ENCODE measurements at places on chromosomes 1 and 21. TPM values are rescaled to one million over a fixed set of nuclear protein-coding genes. Genes with fewer than 3 reads are reported as not detected.

GRCh38 chr1:8455700-8456307, 137.9 kb downstream of the SLC45A1 start:
- no peak overlapping the region for H3K4me3 ChIP-seq
- H3K36me3 ChIP-seq = 0 out of 2 replicates have a peak, but pooled peaks cover 3% of the 10 kb centered on the region
- peaks cover 20% of the 10 kb centered on the region for H3K4me1 ChIP-seq
- H3K27me3 ChIP-seq = no peaks in the 10 kb centered on the region
- no peak overlapping the region for H3K27ac ChIP-seq
- no peak for DNase-seq

GRCh38 chr1:241627453-241628259, 12.5 kb downstream of the CHML start:
- H3K27ac ChIP-seq = no peak overlapping the region
- H3K27me3 ChIP-seq = no peaks in the 10 kb centered on the region
- H3K4me3 ChIP-seq = no peak overlapping the region
- peak; percentile 47 for DNase-seq

GRCh38 chr1:86861424-86861823, 52.5 kb downstream of the SELENOF start:
- no peak overlapping the region for H3K4me3 ChIP-seq
- no peak for DNase-seq
- no peak overlapping the region for H3K27ac ChIP-seq
- no peaks in the 10 kb centered on the region for H3K36me3 ChIP-seq
- H3K4me1 ChIP-seq = no peaks in the 10 kb centered on the region

DNA sequence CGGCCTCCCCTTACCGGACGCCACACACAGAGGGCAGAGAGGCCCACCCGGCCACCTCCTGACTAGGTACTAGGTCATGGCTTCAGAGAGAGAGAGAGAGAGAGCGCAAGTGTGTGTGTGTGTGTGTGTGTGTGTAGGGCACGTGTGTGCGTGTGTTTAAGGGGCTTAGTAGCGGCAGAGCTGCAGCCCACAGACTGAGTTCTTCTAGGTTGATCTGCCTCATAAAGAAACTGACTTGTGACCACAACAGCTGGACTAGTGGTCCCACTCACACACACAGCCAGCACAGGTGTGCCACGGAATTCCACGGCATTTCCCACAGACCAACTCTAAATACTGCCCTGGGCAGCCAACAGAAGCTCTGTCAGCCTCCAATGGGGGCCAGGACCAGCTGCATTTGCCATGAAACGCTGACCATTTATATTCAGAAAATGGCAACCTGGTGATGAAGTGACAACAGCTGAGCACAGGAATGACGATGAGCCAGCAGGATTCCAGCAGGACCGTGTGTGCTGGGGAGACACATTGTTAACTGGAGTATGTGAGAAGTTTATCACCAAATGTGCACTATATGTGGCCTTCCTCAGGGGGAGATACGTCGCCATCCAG, 38.8 kb upstream of the GPR153 start:
- H3K27me3 ChIP-seq = no peaks in the 10 kb centered on the region
- H3K4me1 ChIP-seq = no peaks in the 10 kb centered on the region
- H3K36me3 ChIP-seq = no peaks in the 10 kb centered on the region

DNA sequence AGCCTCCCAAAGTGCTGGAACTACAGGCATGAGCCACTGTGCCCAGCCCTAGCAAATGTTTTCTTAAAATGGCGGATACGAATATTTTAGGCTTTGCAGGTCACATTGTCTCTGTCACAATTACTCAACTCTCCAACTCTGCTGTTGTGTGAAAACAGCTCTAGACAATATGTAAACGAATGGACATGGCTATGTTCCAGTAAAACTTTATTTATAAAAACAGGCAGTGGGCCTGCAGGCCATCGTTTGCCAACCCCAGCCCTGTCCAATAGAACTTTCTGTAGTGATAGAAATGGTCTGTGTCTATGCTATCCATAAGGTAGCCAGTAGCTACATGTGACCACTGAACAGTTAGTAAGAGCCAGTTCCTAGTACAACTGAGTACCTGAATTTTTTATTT, 4.3 kb upstream of the FBXO6 start:
- DNase-seq = no peak
- H3K27ac ChIP-seq = no peak overlapping the region
- peaks cover 14% of the 10 kb centered on the region for H3K4me1 ChIP-seq
- H3K4me3 ChIP-seq = no peak overlapping the region
- peaks cover 25% of the 10 kb centered on the region for H3K36me3 ChIP-seq
- H3K27me3 ChIP-seq = no peaks in the 10 kb centered on the region

DNA sequence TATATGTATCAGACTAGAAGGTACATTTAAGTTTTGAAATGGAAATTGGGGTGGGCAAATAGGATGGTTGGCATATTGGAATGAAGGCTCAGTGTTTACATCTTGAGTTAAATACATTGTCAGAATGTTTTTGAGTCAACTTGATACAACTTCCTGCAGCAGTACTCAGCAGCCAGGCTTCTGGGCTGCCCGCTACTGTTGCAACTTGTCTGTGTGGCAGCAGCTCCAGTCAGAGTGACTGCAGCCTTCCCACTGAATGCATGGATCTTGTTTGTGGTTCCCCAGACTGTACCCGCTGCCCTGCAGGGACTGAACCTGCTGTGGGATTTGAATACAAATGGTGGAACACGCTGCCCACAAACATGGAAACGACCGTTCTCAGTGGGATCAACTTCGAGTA, 24.9 kb upstream of the SARS1 start:
- no peaks in the 10 kb centered on the region for H3K36me3 ChIP-seq
- DNase-seq = no peak

The LRRN2 gene
- 3.2 TPM for total RNA-seq

The LEFTY1 gene
- 0.64 TPM for total RNA-seq

The FAM177B gene
- total RNA-seq = not detected

The ADAMTSL4 gene
- total RNA-seq = 4.3 TPM

The AMY1A gene
- total RNA-seq = not detected

Data from HCT116 (cell line).